NCI-H2029 treated with DMSO at 0.1 percent for 48 hours (cell line): ENCODE measurements at places on chromosomes 2 and 18.

- no peak for DNase-seq
Measured at GRCh38 chr2:140893685-140894084, 1237.1 kb downstream of the LRP1B start.

DNA sequence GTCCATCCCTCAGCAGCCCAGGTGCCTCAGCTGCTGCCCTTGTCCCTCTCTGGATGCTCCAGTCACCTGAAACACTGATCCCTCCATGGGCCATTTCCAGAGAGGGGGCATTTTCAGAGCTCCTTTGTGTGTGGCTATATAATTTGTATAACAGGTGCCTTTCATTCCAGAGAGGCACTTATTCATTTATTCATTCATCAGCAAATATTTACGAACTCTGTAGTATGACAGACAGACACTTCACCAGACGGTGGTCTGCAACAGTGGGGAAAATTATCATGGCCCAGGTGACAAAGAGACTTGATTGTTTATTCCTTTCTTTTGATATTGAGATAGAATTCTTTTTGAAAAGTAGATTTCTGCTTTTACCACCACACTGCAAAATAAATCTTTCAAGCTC lies 361.7 kb downstream of the TMEM182 start:
- DNase-seq: no peak

DNA sequence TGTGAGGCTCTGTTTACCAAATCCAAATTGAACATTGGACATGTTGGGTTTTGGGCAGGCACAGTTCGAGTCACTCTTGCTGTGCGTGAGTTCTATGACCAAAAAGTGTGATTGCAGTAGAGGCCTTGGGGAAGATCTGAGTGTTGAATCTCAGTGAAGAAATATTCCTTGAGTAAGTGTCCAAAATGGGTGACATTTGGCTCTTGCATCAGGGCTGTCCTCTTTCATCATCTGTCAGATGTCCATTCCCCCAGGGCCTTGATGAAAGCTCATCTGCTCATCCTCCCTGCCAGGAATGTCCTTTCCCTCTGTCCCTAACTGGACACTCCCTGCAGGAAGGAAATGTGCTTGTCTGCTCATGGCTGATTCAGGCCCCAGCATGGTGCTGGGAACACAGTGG lies 6.4 kb upstream of the SFTPB start:
- DNase-seq: no peak

DNA sequence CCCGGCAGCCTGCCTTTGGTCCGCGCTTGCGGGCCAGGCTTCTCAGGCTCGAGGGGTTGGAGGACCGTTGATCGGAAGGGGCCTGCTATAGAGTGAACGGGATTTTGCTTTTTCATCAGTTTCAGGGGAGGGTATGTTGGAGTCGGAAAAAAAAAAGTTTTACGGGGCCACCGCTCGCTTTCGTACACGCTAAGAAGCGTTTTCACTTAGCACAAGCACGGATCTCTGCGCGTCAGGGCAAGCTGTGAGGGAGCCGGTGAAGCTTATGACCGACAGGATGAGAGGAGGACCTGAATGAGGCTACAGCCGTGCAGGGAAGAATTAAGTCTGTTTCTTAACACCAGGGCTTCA lies 443 bp downstream of the CPSF3 start:
- DNase-seq: no peak

- no peak for DNase-seq
Measured at GRCh38 chr2:7539760-7540159, 622.5 kb downstream of the RNF144A start.

GRCh38 chr2:130852521-130853115 lies 15.9 kb downstream of the ARHGEF4 start:
- DNase-seq: no peak

DNA sequence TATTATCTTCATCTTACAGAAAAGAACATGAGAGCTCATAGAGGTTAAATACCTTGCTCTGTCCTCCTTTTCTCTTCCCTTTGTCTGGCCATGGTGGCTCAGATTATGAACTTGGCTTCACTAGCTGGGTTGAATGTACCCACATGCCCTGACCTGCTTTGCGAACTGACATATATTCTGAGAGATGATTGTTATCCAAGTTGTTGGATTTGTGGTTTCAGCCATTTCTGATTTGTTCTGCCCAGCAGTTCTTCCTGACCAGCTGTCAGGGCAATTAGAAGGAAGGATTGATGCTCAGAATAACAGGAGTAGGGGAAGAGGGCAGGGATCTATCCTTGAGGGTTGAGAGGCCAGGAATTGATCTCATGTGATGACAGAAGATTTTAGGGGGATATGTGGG lies 236.8 kb upstream of the FAM98A start:
- no peak for DNase-seq

DNA sequence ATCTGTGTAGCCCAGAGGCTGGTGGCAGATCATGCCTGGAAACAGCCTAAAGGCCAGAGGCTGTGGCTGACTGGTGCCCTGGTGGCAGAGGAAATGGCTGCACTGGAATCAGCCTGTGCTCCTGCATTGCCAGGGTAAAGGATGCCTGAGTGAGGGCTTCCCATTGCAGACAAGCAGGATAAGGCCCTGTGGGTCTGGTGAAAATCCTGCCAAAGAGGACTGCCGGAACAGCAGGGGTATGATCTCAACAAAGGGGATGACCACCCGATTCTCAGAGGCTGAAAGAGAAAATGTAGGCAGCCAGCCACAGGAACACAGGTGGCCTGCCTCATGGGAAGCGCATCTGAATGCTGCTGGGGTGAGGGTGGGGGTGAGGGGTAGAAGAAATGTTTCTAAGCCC lies 48.2 kb downstream of the FBXO48 start:
- DNase-seq: no peak

DNA sequence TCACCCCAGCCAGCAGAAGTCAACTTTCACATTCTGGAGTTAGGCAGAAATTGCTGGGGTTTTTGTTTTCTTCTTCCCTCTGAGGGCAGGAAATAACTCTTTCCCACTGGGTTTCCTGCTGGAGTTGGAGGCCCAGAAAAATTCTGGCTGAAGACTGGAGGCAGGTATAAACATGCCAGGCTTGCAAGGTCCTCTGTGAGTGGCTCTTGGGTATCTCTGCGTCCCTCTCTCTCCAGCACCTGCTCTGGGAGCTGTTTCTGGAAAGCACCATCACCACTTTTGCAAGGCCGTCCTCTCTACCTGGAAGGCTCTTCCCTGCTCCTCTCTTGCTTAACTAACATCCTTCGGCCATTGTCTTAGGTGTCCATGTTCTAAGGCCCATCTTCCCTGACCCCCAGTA lies 91.0 kb downstream of the MCFD2 start:
- no peak for DNase-seq

DNA sequence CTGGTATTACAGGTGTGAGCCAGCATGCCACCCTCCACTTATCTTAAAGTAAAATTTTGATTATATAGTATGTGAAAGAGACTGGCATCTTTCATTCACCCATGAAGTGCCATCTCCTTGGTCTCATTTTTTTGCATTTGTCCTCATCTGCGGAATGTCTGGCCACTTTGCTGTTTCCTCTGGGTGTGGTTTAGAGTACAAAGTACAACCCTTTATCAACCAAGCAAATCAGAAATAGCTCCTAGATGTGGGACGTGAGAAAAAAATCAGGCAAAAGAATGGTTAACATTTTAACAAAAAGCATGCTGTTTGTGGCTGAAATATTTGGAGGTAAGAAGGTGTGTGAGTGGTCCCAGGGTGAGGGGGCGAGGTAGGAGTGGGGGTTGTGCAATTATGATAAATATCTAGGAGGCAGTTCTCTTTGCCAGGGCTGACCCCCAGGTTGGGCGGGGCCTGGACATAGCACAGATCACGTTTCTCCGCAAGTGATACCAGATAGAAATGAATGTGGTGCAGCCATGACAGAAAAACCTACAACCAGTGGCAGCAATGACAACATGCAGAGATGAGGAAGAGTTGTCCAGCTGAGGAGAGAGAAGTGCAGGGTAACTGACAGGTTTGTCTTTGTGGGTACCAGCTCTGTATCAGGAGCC lies 115.8 kb upstream of the SERTAD2 start:
- DNase-seq: no peak

DNA sequence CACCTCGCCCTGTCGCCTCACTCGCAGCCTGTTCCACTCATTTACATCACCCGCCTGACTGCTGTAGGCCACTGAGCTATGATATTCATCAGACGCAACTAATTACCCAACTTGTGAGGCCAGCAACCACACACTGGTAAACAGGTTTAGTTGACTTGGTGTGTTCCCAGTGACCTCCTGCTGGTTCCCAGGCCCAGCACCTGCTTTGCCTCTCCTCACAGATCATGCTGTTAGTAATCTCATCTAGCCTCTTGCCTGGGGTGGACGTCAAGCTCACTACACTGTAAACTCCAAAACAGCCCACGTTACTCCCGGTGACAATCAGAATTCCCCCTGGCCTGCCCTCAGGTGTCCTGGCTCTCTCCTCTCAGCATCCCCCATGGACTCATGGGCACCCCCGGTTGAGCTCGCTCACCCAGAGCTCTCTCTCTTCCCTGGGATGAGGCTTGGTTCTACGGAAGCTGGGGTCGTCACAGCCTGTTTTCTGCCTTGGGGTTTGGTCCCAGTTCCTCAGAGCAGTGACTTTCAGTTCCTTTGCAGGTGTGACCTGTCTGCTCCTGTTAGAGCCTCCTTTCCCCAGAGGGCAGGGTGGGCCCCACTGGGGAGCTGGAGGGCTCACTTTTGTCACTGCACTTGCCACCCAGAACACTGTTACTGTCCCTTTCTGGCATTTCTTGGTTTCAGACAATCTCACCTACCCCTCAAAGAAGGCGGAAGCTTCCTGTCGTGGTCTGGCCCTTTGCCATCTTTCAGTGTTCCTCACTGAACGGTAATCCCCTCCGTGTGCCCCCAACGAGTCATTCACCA lies 40.3 kb downstream of the INPP5D start:
- DNase-seq: no peak

DNA sequence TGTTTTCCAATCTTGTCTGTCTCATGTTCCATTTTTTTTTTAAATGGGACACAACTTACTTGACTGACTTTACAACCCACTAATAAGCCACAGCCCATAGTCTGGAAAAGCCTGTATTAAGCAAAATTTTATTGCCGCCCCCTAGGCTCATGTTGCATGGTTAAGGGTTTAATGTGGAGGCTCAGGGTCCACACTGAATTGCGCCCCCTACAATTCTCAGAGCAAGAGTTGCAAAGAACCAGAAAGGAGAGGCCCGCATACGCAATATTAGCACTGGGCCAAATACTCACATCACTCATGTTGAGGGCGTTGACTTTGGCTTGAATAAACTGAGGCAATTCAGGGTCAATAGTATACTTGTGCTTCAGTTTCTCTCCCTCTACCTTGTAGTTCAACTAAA lies 65.5 kb downstream of the NEB start:
- DNase-seq: no peak

- DNase-seq: peak; percentile 40
Measured at GRCh38 chr2:71223767-71224333, 3.1 kb downstream of the PAIP2B start.

- DNase-seq: no peak
Measured at GRCh38 chr18:51654488-51655326, 457.2 kb upstream of the MEX3C start.

GRCh38 chr2:50785816-50786215 lies 246.1 kb downstream of the NRXN1 start:
- DNase-seq: no peak

GRCh38 chr2:41510108-41510507 lies 537.7 kb upstream of the PKDCC start:
- DNase-seq: no peak

DNA sequence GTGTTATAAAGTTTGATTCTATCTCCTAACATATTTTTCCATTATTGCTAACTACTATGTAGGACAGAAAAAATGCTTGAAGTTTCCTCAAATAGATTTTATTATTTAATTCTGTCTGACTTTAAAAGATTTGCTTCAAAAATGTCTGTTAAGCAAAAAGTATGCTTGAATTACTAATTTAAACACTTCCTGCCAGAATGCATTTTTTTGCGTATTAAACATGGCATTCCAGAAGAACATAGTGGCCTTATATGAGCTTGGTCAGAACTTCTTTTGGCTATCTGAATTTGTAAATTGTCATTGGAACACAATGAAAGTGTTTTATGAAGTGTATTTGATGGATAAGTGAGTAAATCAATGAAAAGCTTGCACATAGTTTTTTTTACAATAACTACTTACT lies 37.8 kb downstream of the MBD5 start:
- DNase-seq: no peak
